Mucosa of gallbladder (tissue), 1 donor: ENCODE measurements at places on chromosomes 5 and 9.

DNA sequence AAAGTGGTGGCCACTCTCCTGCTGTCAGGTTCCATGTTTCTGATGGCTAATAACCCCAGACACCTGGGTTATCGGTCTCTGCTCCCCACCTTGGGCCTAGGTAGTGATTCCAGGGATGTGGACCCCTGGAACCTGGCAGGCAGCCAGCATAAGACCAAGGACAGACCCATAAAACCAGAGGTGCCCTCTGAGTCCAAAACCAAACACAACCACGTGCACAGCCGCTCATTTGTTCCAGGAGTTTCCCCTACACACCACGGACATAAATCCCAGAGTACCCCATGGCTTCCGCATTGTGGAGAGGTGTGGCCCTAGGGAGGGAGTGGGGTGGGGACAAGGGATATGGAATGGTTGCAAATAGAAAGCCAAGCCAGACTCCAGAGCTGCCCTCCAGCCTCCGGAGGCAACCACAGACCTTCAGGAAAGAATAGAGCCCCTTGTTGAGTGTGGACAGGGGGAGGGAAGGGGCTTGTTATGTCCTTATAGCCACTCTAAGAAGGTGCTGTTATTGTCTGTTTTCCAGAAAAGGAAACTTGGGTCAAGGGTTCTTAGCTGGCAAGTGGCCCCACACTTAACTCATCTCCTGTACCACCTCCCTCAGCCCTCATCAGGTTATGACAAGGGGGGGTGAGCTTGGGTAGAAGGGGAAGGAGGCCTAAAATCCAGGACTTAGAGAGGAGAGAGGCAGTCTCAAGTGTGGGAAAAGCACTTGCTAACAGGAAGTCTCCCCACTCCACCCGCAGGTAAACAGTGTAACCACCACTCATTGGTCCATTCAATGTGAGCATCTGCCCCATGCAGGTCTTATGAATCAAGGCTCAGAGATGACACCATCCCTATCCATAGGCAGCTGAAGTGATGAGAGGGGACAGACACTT is 23.6 kb upstream of the CYSTM1 start:
- DNase-seq, result no peak

- no peak for DNase-seq
Observed at GRCh38 chr9:38681747-38682227, 38.1 kb downstream of the FAM240B start.

GRCh38 chr5:32664523-32664922 is 46.6 kb upstream of the NPR3 start:
- DNase-seq, result no peak

- no peak for DNase-seq
Observed at GRCh38 chr9:85178474-85178873, 508.9 kb downstream of the NTRK2 start.

DNA sequence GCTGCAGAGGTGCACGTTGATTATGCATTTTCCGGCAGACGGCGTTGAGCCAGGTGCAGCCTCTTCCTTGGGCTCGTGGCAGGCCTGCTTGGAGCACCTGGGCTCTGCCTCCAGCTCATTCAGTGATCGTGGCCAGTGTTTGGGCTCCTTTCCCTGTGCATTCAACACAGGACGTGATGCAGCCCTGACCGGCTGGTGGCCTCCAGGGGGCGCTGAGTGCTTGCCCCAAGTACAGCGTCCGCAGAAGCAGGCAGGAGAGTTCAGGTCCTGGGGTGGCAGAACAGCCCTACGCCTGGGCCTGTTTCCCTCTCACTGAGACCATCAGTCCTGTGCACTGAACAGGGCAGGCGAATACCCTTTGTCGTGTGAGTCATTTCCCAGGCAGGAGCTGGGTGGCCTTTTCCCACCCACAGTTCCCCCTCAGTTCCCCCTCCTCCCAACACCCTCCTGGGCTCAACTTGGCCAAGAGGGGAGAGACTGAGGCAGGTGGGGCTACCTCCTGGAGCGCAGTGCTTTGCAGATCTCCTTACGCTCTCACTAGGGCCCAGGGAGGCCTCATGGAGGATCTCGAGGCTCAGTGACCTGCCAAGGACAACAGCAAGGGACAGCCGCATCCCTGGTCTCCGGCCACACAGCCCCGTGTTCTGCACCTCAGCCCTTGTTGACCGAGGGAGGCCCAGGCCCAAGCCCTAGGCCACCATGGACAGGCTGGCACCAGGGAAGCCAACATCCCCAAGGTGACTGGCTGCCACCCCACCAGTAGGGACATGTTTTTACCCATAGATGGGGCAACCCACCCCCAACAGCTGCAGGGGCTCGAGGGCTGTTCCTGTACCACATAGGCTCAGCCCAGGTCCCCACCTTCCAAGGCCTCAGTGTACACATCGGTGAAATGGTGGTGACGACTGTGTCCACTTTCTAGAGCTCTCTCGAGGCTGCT is 52.9 kb downstream of the LRSAM1 start:
- peak; percentile 84 for DNase-seq

GRCh38 chr9:104869811-104870210 is 58.1 kb downstream of the ABCA1 start:
- no peak for DNase-seq

GRCh38 chr5:72871366-72872024 is 55.0 kb downstream of the TNPO1 start:
- DNase-seq, result no peak

DNA sequence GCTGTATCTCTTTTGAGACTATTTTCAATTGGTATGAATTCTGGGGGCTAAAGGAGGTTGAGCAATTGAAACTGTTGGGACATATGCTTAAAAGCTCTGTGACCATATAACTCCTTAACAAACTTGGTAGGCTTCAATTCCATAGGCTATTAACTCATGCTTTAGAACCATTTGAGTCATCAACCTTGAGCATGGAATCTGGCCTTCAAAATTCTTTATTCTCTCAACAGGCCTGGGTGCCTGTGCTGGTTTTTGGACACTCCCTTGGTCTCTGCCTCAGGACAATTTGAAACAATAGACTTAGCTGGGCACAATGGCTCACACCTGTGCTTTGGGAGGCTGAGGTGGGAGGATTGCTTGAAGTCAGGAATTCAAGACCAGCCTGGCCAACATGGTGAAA is 61.4 kb upstream of the EPB41L4A start:
- no peak for DNase-seq

GRCh38 chr5:122351416-122352157 is 39.5 kb downstream of the SNCAIP start:
- no peak for DNase-seq

DNA sequence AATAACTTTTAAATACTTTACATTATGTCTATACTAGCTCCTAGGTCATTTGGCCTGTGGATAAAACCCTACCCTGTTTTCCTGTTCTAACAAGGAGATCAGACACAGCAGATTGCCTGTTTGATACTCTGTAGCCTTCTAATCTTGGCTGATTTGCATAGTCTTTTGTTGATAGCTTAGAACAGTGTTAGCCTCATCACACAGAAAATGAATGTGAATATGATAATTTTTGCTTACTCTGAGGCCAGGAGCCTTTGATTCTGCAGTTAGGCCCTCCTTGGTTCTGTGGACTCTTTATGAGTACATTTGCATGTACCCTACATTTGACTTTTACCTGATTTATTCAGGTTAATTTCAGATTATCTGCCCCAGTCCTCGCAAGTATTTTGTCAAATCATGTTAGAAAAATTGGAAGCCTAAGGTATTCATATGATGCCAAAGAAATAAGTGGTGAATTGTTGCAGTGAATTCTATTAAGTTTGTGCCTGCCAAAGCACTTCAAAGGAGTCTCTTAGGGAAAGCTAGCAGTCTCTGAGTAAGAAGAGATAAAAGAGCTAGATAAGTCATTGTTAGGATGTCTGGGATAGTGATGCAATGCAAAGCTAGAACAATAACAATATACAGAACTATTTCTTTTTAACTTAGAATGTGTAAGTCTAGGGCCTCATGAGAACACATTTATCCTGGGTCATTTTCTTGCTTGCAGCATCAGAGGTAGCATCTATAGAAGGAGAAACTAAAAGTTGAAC is 56.4 kb downstream of the SCAMP1 start:
- no peak for DNase-seq

DNA sequence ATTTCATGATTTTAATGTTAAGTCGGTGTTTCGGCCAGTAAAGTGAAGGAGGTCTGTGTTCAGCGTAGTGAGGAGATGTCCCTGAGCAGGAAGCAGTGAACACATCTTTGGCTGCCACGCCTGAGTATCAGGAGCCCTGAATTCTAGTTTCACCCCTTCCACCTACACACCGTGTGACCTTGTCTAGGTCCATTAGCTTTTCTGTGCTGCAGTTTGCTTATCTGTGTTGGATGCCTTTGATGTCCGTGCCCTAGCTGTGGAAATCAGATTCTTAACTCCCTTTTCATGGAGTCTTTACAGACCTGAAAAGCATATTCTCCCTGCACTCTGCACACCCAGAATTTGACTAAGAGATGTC is 601 bp downstream of the FBXO38 start:
- no peak for DNase-seq
